Pulmonary artery endothelial cell (primary cell): ENCODE measurements at places on chromosomes 12 and 14. TPM values are rescaled to one million over a fixed set of nuclear protein-coding genes. Genes with fewer than 3 reads are reported as not detected.

Gene GLIPR1L1
- total RNA-seq = not detected in 2 replicates

Gene ADSS1
- total RNA-seq = 1.2 and 2.8 TPM in 2 replicates

Gene E2F7
- total RNA-seq = 10.2 and 12.7 TPM in 2 replicates

Gene LUM
- 0.07 and 0.46 TPM in 2 replicates for total RNA-seq

Gene RNASE4
- total RNA-seq = 4.2 and 18.6 TPM in 2 replicates

DNA sequence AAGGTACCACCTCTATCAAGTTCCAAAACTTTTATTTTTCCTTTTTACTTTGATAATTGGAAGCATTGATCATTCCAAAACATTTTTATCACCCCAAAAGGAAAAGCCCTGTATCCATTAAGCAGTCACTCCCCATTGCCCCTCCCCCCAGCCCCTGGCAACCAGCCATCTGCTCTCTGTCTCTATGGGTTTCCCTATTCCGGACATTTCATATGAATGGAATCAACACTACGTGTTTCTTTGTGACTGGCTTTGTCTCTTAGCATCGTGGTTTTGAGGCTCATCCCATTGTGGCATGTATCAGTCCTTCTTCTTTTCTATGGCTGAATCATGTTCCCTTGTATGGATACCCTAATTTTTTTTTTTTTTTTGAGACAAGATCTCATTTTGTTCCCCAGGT is 18.0 kb upstream of the PHETA1 start:
- no peak for DNase-seq

- no peak for DNase-seq
Observed at GRCh38 chr14:90606434-90606833, 209.6 kb downstream of the CALM1 start.

DNA sequence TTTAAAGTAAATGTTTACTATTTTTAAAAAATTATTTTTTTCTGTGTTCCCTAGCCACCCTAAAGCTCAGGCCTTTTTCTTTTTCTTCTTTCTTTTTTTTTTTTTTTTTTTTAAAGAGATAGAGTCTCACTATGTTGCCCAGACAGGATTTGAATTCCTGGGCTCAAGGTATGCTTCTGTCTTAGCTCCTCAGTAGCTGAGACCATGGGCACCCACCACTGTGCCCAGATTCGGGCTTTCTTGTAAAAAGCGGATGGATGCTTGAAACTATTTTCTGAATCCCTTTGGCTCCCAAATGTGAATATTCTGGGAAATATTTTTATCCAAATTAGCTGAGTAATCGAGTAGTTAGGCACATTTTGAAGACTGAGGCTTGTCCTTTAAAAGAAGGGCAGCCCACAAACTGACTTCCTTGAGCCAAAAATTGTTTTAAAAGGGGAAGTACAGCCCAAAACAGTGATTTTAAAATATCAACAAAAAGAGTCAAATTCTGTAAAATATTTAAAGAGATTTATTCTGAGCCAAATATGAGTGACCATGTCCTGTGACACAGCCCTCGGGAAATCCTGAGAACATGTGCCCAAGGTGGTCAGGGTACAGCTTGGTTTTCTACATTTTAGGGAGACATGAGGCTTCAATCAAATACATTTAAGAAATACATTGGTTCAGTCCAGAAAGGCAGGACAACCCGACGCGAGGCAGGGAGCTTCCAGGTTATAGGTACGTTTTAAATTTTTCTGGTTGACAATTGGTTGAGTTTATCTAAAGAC is 28.8 kb upstream of the HIGD1C start:
- DNase-seq = no peak

GRCh38 chr14:102616799-102617198 is 24.4 kb downstream of the RCOR1 start:
- no peak for DNase-seq

DNA sequence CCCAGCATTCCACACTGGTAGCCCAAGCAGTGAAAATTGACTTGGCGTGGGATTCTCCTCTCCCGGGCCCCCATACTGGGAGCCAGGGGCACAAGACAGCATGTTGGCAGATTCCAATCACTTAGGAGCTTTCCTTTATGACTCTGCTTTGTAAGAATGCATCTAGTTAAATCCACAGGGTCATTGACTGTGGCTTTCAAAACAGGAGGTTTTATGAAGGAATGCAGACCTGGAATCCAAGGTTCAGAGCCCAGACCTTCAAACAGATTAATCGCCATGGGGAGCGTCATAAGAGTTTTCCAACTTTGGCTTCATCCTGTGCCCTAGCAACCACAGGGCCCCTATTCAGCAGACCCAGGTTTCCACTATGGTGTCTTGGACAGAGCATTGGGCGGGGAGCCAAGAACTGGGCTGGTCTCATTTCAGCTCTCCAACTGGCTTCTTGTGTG is 76.4 kb upstream of the RMST start:
- no peak for DNase-seq

DNA sequence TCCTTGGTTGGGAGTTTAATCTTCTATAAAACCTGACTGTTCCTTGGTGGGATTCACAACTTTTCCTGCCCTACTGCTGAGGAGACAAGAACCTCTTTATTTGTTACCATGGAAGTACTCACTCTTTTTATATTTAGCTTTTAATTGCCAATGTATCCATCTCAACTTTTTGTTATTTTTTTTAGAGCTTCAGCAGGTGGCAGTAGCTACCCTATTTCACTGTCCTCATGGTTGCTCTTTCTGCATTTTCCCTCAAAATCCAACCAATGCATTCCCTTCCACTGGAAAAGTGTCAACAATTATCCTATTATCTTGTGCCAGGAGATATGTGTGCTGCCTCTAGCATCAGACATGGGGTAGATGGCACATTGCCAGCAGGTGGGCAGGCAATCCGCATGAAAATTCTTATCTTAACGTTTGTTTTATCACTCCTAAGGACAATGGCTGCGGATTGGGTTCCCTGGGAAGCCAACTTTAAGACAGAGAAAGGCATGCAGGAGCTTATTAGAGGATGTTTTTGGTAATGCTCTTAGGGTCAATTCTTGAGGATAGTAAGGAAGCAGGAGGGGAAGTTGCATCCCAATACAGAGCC is 406.4 kb downstream of the SNAPC1 start:
- no peak for DNase-seq

DNA sequence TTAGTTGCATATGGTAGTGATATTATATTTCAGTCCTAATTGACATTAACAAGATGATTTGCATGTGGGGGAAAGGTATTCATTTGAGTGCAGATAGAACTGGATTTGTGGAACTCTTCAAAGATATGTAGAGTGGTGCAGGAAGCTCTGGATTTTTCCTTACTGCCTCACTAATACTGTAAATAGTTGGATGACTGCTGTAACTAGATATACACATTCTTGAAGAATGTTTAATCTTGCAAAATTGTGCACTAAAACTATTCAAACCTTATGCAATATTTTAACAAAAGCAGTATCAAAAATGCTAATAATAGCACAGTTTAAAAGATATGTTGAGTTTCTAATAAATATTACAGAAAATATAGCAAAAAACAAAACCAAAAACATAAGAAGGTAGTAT is 43.1 kb upstream of the ATF7IP start:
- no peak for DNase-seq

- DNase-seq = no peak
Observed at GRCh38 chr14:22465201-22465840, 123.7 kb downstream of the DAD1 start.

DNA sequence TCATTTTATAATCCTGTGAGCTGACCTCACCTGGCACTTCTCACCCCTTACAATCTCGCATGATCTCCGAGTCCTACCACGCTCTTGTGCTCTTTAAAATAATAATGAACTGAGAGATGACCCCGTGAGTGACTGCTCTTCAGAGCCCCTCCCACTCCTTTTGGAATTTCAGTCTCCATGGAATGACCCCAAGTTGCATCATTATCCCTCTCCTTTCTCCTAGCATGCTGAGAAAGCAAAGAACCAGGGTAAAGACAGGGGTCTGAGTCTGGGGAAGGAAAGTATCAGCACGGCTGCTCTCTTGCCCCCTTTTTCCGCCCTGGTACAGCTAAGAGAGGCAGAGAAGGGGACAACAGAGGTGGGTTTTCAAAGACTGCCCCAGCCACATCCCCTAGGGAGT is 178.3 kb upstream of the PLEKHA5 start:
- DNase-seq = no peak
